ENCODE measurements at places on chromosomes 6 and 20. TPM values are rescaled to one million over a fixed set of nuclear protein-coding genes. Genes with fewer than 3 reads are reported as not detected.

GRCh38 chr6:150813993-150814359 is 51.5 kb upstream of the MTHFD1L start:
- no peak for DNase-seq

GRCh38 chr6:7879043-7879442 is 31.5 kb downstream of the TXNDC5 start:
- DNase-seq, result no peak

Gene EYA4
- not detected for total RNA-seq

GRCh38 chr20:12435268-12435667 is 517.6 kb downstream of the BTBD3 start:
- DNase-seq, result no peak
